ENCODE measurements at places on chromosomes 3 and 15. TPM values are rescaled to one million over a fixed set of nuclear protein-coding genes. Genes with fewer than 3 reads are reported as not detected.
A peak's percentile ranks its signal among the peaks of the same experiment; 100 is the strongest.

- no peaks in the 10 kb centered on the region for H3K27me3 ChIP-seq
- no peak overlapping the region for H3K27ac ChIP-seq
- H3K4me1 ChIP-seq, result no peaks in the 10 kb centered on the region
- H3K4me3 ChIP-seq, result no peak overlapping the region
These were observed 14.2 kb downstream of the EIF4E3 start for GRCh38 chr3:71710906-71711494.

DNA sequence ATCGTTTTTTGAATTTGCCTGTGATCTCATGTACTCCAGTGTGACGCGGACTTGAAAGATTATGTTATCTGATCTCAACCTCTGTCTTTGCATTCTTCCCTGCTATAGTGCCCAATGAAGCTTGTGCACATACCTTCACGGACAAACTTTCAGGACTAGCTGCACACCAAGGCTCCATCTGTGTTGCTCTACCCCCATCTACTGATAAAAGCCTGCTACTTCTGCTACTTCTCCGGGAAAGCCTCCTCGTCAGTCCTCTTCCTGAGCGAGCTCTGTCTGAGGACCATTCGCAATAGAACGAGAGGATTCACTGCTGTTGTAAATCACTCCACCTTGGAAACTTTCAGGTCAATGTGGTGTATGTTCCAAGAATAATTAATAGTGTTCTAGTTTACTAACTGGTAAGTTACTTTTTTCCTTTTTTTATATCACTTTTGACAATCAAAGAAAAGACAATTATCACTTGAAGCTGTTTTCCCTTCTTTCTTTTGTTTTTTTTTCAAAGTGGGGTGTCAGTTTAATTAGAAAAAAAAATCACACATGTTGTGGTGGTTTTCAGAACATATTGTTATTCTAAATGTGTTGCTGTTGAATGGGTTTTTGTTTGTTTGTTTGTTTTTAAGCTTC, 217.6 kb downstream of the ARRDC4 start:
- H3K36me3 ChIP-seq, result no peaks in the 10 kb centered on the region
- peaks cover 3% of the 10 kb centered on the region for H3K27me3 ChIP-seq
- H3K27ac ChIP-seq, result no peak overlapping the region
- DNase-seq, result peak; percentile 32

- H3K27me3 ChIP-seq, result no peaks in the 10 kb centered on the region
- no peak for DNase-seq
- H3K4me1 ChIP-seq, result no peaks in the 10 kb centered on the region
These were observed 564.5 kb downstream of the PDCD6IP start for GRCh38 chr3:34362910-34363309.

TASOR gene
- 45.6 TPM for total RNA-seq

GRCh38 chr15:97077975-97078374, 747.5 kb downstream of the NR2F2 start:
- H3K4me3 ChIP-seq, result no peak overlapping the region
- peaks cover 2% of the 10 kb centered on the region for H3K27me3 ChIP-seq
- H3K36me3 ChIP-seq, result no peaks in the 10 kb centered on the region

GRCh38 chr15:93331545-93332167, 242.6 kb upstream of the RGMA start:
- peaks cover 15% of the 10 kb centered on the region for H3K4me1 ChIP-seq
- DNase-seq, result peak; percentile 46
- peaks cover 3% of the 10 kb centered on the region for H3K27me3 ChIP-seq
- no peaks in the 10 kb centered on the region for H3K36me3 ChIP-seq

- no peak for DNase-seq
- peaks cover 3% of the 10 kb centered on the region for H3K27me3 ChIP-seq
- no peaks in the 10 kb centered on the region for H3K36me3 ChIP-seq
- no peak overlapping the region for H3K4me3 ChIP-seq
These were observed 57.1 kb upstream of the MBNL1 start for GRCh38 chr3:152211655-152212054.

DNA sequence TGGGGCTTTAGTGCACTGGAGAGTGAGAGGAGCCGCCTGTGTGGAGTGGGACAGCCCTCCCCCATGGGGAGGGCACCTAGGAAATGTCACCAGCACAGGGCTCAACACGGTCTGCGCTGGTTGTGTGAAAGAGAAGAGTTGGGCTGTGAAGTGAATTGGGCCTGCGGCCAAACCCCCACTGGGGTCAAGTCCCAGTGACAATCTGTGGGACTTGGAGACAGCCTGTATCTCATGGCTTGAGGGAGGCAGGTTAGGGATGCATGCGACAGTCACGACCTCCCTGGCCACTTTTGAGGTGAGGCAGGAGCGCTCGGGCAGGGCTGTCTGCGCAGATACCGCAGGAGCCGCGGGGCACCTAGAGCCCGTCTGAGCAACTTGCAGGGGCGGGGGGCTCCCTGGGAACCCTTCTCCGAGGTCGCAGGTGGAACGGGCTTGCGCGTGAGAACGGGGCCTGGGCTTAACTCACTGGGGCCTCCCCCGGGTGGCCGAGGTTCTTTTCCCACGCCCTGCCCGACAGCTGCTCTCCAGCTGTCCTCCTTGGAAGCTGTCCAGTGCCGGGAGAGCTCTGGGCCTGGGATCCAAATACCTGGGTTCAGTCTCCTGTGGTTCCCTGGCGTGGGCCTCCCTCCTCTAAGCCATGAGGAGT, 77.4 kb downstream of the SNRK start:
- no peaks in the 10 kb centered on the region for H3K36me3 ChIP-seq
- H3K27me3 ChIP-seq, result peaks cover 2% of the 10 kb centered on the region
- DNase-seq, result no peak
- peaks cover 6% of the 10 kb centered on the region for H3K4me1 ChIP-seq
- no peak overlapping the region for H3K27ac ChIP-seq
- no peak overlapping the region for H3K4me3 ChIP-seq

DNA sequence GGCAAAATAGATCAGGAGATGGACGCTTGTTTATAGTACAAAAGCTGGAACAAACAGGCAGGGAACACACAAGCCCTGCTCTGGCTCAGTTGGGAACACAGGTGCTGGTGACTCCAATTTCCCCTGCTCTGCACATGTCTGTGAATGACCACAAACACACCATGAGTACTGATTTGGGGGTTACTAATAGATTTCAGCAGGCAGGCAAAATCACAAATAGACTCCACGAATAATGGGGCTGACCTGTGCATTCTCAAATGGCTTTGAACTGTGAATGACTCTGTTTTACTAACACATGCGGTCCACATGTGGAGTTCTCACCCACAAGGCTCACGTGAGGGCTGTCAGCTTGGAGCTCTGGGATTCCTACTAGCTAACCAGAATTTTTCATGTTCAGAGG, 3.9 kb downstream of the RTP3 start:
- no peak overlapping the region for H3K27ac ChIP-seq
- DNase-seq, result no peak
- H3K4me1 ChIP-seq, result no peaks in the 10 kb centered on the region
- H3K4me3 ChIP-seq, result no peak overlapping the region
- no peaks in the 10 kb centered on the region for H3K36me3 ChIP-seq
- peaks cover 1% of the 10 kb centered on the region for H3K27me3 ChIP-seq

KCNH8 gene
- total RNA-seq, result 30.9 TPM

- no peaks in the 10 kb centered on the region for H3K4me1 ChIP-seq
- no peak for DNase-seq
- peaks cover 8% of the 10 kb centered on the region for H3K36me3 ChIP-seq
- no peaks in the 10 kb centered on the region for H3K27me3 ChIP-seq
- no peak overlapping the region for H3K27ac ChIP-seq
These were observed 59.4 kb upstream of the TIMP4 start for GRCh38 chr3:12218161-12218560.

DNA sequence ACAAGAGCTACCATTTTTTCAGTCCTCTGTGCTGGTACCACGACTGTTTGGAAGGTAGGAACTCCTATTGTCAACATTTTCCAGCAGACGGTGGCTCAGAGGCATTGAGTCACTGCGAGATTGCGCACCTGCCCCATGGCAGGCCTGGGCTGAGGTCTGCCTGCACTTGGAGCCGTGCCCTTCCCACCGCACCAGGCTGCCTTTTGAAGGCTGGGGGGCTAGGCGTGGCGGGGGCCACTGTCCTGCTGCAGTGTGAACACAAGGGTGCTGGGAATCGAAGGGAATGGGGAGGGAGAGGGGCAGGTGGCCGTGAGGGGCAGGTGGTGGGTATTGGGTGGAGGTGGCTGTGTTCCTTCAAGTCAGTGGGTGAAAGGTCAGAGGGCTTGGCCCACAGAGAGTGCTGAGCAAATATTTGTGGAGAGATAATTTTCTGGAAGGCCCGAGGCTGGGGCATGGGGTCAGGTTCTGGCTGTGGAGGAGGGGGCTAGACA, 16.3 kb downstream of the SNX33 start:
- no peak overlapping the region for H3K4me3 ChIP-seq
- no peaks in the 10 kb centered on the region for H3K36me3 ChIP-seq
- H3K27ac ChIP-seq, result no peak overlapping the region
- DNase-seq, result no peak

TNNC1 gene
- total RNA-seq, result 2.7 TPM

DNA sequence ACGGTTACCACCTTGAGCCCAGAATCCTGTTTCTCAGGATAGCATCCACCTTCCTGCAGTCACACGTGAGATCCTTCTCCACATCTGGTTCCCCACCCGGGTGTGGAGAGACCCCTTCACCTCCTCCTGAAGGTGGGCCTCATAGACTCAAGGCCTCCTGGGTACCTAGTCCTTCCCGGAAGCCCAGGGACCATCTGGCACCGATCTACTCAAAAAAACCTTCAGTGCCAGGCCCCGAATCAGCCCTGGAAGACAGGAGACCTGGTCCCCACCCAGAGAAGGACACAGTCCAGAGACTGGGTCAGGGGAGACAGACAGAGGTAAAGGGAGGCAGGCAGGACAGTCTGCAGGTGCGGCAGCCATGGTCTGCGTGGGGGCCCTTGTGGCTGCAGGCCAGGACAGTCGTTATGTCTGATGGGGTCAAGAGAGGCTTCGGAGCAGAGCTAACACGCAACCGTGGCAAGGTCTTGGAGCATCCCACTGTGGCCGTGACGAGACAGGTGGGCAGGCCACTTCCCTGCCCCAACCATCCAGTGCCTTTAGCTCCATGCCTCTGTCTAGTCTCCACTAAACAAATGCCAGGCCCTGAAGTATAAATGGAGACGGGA, 112.2 kb upstream of the ABHD17C start:
- no peaks in the 10 kb centered on the region for H3K27me3 ChIP-seq
- H3K4me3 ChIP-seq, result no peak overlapping the region
- peaks cover 2% of the 10 kb centered on the region for H3K4me1 ChIP-seq

- no peaks in the 10 kb centered on the region for H3K36me3 ChIP-seq
- no peak for DNase-seq
- no peak overlapping the region for H3K4me3 ChIP-seq
- H3K27ac ChIP-seq, result no peak overlapping the region
These were observed 563.8 kb downstream of the TBL1XR1 start for GRCh38 chr3:176633511-176633910.

CIB2 gene
- 131 TPM for total RNA-seq

DNA sequence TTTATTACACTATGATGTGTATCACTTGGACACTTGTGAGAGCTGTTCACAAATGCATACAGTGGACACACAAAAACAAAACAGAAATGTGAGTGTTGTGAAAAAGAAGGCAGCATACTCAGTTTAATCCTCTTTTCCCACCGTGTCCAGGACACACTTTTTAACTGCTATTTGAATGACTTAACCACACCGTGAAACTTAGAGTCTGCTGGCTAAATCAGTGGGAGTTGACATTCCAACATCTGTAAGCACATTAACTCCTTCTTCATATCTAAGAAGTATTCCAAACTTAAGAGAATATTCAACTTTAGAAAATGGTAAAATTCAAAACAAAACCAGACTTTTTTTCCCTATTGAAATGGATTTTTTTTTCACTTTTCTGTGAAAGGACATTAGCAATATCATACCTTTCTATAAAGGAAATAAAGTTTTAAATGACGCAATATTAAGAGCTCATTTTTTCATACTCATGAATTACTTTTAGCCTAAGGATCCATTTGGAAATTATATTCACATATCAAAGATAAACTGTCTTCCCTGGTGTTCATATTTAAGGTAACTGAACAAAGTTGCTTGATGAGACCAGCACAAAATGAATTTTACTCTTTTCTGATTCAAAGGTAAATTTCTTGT, 316.6 kb downstream of the RBMS3 start:
- no peaks in the 10 kb centered on the region for H3K36me3 ChIP-seq
- H3K4me3 ChIP-seq, result no peak overlapping the region
- H3K27me3 ChIP-seq, result no peaks in the 10 kb centered on the region
- H3K27ac ChIP-seq, result no peak overlapping the region
- DNase-seq, result no peak
- no peaks in the 10 kb centered on the region for H3K4me1 ChIP-seq

DNA sequence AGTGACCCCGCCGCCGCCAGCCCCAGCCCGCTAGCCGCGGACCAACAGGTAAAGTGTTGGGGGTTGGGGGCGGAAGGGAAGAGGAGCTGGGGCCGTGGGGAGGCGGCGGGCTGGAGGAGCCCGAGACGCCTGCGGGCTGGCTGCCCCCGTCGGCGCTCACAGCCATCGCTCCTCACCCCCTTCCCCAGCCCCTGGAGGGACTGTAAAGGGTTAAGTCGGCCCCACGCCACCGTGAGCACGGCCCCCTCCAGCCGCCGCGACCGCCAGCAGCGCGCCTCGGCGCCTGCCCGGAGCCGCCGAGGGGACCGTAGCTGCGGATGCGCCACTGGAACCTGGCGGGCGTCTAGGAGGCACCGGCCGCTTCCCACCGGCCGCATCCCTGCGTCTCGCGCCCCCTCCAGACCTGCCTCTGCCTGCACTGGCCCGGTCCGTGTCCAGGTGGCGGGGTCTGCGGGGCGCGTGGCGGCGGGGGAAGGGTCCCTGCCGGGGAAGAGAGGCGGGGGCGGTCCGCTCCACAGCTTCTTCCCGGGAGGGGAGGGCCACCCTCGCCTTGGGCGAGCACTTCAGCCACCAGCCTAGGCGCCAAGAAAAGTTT, 522 bp downstream of the MED12L start:
- H3K27ac ChIP-seq, result no peak overlapping the region
- H3K4me3 ChIP-seq, result peak overlapping the region; percentile 93
- peaks cover 5% of the 10 kb centered on the region for H3K36me3 ChIP-seq
- peaks cover 6% of the 10 kb centered on the region for H3K27me3 ChIP-seq
- H3K4me1 ChIP-seq, result peaks cover 2% of the 10 kb centered on the region
- peak; percentile 75 for DNase-seq

DNA sequence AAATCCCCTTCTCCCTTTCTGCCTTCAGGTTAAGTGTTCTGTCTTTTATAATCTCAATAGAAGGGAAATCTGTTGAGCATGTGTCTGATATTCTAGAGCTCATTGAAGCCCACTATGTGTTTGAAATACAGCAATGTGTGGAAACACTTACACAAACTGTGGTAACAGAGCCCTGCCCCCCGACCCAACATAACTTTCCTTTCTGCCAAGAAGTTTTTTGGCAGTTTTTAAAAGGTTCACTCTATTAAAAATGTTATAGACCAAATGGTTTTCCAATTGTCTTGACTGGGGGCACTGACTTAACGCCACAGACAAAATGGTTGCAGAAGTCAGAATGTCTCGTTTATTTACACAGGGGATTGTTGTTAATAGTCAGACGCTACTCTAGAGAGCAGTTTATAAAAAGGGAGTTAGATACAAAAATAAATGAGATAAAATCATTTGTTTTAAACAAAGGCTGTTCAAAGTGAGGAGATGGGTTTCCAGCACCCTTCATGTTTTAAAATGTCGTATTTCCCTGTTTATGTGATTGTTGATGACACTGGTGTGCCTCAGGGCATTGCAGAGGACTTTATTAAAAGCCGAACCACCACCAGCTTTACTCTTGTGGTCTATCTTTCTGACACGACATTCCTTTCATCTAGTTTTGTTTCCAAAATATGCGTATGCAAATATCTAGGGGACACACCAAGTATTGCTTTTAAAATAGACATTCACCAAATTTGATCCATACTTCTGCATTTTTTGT, 26.7 kb upstream of the GREM1 start:
- no peaks in the 10 kb centered on the region for H3K27me3 ChIP-seq
- H3K4me1 ChIP-seq, result no peaks in the 10 kb centered on the region
- H3K36me3 ChIP-seq, result peaks cover 6% of the 10 kb centered on the region

- H3K36me3 ChIP-seq, result no peaks in the 10 kb centered on the region
- H3K4me1 ChIP-seq, result peaks cover 6% of the 10 kb centered on the region
- no peak overlapping the region for H3K27ac ChIP-seq
- DNase-seq, result no peak
- no peak overlapping the region for H3K4me3 ChIP-seq
These were observed 450.3 kb upstream of the THRB start for GRCh38 chr3:24944805-24945520.
